Omental fat pad (tissue), 4 donors: ENCODE measurements at places on chromosomes 11 and 22.

GRCh38 chr11:73974604-73975478, 7.8 kb downstream of the UCP2 start:
- no peak for DNase-seq

- no peak for DNase-seq
Observed at GRCh38 chr11:95641495-95641894, 148.1 kb downstream of the FAM76B start.

DNA sequence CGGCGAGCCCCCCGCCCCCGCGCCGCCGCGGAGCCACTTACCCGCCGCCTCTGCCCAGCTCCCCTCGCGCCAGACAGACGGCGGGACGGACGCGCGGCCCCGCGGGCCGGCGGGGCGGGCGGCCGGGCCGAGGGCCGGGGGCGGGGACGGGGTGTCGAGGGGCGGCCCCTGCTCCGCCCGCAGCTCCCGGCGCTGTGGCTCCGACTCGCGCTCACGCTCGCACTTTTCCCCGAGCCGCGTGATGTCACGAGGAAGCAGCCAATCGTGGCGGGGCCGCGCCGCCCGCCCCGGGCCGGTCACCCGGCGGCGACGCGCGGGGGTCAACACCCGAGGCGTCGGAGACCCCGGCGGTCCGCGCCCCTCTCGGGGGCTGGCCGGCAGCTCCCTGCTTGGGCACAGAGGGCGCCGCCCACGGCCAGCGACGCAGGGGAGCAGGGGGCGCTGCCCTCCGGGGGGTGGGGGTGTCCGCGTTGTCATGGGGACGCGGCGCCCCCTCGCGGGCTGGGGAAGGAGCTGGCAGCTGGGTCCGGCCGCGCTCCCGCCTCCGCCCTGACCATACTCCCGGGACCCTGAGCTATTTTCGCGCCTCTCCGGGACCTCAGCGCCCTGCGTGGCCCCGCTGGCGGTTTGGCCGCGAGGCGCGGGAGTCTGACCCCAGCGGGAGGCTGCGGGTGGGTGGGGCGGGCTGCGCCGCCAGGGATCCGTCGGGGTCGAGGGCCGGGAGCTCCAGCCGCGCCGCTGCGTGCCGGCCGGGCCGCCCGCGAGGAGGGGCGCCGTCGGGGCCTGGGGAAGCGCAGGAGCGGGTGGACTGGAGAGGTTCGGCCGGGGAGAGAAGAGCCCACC, at the start of gene CHRM4:
TSS of gene CHRM4 (minus strand) at position 199 of the 843 bp plus-strand sequence. CDS start 5,219 bp downstream, outside the sequence.
- DNase-seq = no peak

DNA sequence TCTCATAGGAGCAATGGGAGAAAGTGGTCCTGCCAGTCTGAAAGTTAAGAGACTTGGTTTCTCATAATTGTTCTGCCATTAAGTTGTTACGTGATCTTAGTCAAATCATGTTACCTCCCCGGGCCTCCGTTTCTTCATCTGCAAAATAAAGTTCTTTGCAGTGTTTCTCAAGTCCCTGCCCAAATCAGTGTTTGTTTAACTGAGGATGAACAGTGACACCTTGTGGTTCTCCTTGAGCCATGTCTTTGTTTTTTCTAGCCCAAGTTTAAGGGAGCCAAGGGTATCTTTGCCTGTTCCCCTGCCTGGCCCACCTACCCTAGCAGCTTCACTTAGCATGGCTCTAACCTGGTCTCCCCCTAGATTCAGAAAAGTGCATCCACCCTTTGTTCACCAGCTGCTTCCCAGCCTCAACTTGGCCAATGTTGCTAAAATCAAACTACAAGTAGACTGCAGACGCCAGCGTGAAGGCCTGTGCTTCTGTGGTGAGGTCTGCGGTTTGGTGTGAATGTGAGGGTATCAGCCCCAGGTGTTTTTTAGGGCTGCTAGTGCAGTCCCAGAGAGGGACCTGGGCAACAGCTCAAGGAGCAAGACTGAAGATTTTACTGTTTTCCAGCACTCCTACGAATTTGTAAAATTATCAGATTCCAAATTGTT, 35.5 kb downstream of the FZD4 start:
- DNase-seq = no peak

DNA sequence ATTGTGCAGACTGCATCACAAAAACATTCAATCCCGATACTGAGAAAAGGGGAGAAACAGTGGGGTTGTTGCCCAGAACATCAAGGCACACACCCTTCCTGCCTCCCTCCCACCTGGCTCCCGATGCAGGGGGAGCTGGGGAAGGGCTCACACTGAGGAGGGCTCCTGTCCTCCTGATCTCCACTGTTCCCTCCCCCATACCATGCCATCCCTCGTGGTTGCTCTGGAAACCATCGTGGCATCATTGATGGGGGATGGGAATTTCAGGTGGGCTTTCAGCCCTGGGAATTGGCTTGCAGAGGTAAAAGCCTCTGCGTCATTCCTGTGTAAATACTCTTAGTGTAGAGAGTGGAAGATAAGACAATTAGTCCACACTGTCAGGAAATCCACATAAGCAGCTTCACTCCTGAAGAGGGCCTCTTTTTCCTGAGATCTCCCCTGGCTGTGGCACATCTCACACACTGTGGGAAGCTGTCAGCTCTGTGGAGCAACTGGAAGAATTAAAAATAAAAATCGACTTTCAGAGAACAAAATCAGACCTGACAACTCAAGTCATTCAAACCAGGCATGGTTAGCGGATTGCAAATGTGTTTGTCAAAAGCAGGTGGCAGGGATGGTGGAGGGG, 176.0 kb downstream of the CHST1 start:
- DNase-seq = no peak

DNA sequence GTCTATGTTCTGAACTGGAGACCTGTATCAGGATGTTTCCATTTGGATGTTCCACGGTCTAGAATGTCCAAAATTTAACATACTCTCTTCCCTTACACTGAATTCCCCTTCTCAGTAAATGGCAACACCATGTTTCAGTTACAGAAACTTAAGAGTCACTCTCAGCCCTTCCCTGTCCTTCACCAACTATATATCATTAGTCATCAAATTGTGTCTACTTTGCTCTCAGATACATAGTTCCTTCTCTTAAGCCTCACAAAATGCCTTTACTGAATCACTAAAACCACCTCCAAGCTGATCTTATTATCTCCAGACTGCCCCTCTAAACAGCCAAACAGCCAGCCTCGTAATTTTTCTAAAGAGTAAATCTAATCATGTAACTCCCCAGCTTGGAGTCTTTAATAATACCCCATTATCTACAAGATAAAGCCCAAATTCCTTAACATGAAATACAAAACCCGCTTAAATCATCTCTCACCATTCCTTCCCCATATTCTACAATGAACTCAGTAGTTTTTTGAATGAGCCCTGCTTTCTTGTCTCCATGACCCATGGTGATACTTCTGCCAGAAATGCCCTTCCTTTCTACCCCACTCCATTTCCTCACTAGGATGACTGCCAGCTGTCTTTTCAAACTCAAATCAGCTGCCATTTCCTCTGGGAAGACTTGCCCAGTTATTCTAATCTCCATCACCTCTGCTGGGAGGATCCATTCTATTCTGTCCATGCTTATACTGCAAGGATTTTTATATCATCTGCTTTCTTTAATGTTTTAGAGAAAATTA, 102.7 kb upstream of the ARHGAP42 start:
- DNase-seq = no peak

DNA sequence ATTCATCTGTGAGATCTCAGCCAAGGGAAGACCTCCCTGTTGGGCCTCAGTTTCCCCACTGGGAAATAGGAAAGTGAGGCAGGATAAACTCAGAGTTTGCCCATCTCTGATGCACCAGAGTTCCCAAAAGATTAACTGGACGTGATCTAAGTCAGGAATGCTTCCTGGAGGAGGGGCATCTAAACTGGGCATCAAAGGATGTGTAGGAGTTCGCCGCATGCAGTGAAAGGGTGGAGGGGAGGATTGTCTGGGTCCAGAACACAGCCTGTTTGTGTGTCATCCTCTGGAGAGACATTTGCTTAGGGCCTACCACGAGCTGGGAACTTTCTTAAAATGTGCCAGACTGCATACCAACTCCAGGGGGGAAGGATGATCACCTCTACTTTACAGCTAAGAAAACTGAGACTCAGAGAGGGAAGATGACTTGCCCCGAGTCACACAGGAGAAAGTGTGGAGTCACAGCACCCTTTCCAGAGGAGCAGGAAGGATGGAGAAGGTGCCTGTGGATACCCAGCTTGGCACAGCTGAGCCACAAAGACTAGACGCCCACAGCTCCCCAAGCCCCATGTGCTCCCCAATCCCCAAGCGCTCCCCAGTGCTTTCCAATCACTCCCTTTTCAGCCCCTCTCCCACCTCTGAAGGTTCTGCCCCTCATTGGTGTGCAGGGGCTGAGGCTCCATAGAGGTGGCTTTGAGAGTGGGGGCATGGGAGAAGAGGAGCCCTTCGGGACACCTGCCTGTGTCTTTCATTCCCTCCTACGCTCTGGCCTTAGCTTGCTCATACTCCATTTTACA, 50.1 kb downstream of the MN1 start:
- DNase-seq = no peak

DNA sequence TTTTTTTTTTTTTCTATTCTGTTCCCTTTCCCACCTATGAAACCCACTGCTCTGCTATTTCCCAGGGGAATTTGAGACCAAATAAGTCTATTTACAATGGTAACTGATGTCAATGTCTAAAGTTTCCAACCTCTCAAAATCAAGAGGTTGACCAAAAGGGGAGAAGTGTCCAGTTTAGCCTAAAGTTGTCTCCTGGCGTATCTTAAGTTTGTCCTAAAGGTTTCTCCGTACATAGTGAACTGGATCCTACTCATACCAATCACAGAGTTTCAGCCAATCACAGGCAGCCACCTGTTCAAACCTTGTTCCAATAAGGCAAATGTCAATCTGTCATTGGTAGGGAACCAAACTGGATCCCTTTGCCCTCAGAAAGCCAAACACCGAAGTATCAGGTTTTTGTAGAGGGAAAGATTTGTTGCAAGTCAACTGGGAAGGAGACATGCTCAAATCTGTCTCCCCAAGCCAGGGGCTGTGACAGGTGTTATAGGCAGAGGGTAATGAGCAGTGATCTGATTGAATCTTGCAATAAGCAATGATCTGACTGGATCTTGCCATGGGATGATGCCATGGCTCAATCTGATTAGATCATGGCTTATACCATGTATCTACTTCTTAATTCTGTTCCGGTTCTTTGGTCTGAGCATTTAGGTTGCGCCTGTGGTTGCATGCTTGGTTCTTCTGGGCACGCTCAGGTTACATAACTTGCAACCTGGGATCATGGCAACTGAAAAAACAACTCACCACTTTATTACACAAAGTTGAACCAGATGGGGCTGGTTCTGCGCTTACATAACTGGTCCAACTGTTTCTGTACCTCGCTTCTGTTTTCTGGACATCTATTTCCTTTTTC, 1.1 kb upstream of the VPS37C start:
- no peak for DNase-seq

DNA sequence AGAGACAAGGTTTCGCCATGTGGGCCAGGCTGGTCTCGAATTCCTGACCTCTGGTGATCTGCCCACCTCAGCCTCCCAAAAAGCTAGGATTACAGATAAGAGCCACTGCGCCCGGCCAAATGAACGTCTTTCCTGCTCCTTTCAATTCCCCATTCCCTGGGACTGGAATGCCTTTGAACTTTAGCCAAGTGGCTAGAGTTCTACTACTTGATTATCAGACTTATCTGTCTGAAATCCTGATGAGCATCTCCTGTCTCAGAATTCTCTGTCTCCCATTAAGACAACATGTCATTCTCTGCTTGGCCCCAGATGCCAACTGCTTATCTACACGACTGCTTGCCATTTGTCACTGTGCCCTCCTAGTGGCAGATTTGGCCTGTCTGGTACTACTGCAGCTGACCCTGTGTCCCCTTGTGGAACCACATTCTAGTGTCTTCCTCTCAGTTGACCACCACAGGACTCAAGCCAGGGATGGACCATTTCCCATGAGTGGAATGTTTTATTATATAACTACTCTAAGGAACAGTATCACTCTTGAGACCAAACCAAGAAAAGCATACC, 33.1 kb upstream of the IPO7 start:
- no peak for DNase-seq

DNA sequence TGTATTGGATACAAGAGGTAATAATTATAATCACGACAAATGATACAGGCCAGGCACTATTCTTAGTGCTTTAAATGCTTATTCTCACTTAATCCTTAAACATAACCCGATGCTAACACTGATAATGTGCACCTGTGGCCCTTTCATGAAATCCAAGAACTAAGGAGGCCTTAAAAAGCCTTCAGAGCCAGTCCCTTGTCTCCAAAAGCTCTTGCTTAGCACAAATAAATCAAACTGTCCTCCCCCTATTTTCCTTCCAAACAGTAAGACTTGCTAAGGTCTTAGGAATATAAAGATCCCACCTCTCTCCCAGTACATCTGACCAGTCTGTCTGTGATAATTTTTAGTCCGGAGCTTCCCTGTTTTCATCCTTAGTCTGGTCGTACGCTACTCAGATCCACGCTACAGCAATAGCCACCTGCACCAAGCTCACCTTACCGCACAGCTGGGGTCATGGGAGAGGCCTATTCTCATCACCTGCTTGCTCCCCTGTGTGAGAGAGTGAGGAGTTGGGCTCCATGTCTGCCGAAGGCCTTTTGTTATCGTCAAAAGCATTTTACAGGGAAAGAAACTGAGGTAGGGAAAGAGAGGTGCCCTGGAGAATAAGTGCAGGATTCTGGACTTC, 16.9 kb downstream of the FXYD6 start:
- no peak for DNase-seq

DNA sequence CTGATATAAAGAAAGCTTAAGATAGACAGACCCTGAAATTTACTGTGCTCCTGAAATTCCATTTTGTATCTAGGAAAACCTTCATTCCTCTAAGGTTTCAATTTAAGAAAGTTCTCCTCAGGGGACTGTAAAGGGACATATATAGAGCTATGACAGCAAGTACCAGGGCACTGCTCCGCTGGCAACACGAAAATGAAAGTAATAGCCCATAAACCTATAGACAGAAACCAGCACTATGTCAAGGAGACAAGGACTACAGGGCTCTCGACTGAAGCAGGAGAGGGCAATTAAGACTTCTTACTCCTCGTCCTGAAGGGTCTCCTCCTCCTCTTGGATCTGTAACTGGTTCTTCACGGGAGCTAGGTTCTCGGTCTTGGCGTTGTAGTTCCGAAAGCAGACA, 6.9 kb downstream of the FEZ1 start:
- no peak for DNase-seq

DNA sequence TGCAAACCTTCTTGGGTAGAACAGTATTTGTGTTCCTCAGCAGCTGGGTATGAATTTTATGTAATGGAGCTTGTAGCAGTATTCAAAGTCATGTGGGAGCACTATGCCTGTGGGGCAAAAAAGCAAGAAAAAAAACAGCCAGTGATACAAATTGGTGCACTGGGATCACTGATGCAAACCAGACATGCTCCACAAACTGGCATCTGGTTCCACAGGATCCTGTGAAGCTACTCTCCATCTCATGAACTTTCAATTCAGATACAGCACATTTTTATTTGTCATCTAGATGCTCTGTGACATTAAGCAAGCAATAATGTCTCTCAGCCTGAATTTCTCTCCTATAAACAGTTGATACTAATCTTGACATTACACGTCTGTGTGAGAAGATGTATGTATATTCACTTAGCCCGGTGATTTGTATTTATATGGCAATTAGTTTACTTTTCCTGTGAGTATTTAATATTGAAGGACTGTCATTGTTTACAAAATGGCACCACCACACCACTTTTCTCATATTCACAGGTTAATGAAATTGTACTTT, 208.5 kb upstream of the GRIA4 start:
- DNase-seq = no peak
